ENCODE measurements at places on chromosomes 4 and X.
A peak's percentile ranks its signal among the peaks of the same experiment; 100 is the strongest.

GRCh38 chr4:82705928-82706300, 92.7 kb downstream of the SCD5 start:
- DNase-seq, result no peak

- peak; percentile 59 for DNase-seq
These were observed 39.3 kb upstream of the NHSL2 start for GRCh38 chrX:71871367-71871766.

DNA sequence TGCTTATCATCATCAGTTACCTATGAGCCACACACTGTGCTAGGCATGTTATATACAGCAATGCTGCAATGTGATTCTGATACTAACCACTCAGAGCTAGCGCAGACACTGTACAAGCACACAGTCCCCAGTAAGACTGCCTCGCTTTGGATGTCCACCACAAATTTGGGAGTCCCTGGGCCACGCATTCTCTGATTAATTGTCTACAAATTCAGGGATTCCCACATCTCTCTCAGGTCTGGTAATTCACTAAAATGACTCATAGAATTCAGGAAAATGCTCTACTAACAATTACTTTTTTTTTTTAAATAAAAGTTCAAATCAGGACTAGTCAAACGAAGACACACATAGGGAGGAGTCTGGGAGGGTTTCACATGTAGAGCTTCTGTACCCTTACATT, 652.1 kb upstream of the AADAT start:
- DNase-seq, result no peak

DNA sequence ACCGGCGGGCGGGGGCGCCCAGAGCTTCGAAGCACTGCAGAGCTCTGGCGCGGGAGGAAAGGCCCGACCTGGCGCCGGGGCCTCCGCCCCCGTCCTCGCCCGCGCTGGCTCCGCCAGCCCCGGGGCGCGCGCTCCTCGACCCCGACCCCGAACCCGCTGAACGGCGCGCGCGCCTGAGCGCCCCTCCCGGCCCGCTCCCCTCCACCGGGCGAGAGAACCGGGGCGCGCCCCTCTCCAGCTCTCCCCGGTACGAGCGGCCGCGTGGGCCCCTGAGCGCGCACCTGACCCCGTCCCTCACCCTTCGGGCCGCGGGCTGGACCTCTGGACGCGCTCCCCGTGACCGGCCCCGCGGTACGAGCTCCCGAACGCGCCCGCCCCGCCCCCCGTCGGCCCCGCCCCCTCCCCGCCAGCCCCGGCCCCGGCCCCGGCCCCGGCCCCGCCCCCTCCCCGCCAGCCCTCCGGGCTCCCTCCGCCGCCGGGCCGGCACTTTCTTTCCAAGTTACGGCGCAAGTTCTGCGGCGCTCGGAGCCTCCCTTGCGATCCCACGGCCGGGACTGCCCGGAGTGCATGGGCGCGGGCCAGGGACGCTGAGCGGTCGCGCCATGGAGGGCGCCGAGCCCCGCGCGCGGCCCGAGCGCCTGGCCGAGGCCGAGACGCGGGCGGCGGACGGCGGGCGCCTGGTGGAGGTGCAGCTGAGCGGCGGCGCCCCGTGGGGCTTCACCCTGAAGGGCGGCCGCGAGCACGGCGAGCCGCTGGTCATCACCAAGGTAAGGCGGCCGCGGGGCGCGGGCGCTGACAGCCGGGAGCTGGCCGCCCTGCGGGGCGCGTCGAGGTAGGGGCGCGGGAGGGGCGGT, at the start of gene SHROOM2:
Gene SHROOM2 (plus strand): TSS at position 486 of the 854 bp plus-strand sequence. CDS start 117 bp downstream, at position 603.
- no peak for DNase-seq

DNA sequence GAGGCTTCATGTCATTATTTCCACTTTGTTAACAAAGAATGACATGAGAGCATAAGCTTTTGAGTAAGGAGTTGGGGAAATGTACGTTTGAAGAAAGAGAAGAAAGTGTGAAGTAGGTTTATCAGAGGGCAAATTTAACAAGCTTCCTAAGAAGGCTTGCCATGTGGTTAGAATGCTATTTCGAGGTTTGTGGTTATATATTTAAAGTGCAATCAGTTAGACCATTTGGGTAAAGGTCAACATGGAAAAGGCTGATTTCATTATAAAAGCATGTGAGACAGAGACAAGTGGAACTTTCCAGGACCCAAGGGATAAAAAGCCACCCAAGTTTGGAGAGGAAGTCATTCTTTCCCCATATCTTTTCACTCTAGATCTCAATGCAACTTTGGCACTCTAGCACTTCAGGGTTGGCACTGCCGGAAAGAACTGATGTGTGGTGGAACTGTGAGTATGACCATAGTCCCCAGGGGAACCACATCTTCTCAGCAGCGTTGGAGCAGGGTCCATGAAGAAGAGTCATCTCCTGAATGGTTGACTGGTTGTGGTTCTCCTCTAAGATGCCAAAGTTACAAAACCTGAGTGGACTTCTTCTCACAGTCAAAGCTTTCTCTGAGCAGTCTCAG, 529.9 kb downstream of the MID1IP1 start:
- no peak for DNase-seq

- DNase-seq, result no peak
These were observed 123.9 kb downstream of the KDR start for GRCh38 chr4:55001538-55001937.

GRCh38 chr4:99447079-99447478, 11.9 kb upstream of the ADH7 start:
- DNase-seq, result peak; percentile 45

- DNase-seq, result peak; percentile 84
These were observed 185.0 kb upstream of the GPRIN3 start for GRCh38 chr4:89492581-89493071.

DNA sequence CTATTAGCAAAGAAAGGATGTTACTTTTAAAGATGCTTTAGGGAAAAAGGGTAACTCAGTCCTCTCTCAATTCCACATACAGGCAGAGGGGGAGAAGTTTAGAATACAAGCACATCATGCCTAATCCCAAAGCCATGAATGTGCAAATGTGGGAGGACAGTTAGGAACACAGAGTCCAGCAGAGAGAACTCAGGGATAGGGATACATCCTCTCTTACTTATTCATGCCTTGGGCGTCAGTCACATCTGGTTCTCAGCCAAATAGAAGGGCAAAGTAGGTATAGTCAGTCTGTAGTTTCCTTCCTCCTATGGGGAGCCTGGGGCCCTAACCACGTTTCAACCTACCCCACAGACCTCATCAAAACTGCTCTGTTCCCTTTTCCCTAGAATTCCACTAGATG, 87.8 kb downstream of the GRIA3 start:
- DNase-seq, result no peak

DNA sequence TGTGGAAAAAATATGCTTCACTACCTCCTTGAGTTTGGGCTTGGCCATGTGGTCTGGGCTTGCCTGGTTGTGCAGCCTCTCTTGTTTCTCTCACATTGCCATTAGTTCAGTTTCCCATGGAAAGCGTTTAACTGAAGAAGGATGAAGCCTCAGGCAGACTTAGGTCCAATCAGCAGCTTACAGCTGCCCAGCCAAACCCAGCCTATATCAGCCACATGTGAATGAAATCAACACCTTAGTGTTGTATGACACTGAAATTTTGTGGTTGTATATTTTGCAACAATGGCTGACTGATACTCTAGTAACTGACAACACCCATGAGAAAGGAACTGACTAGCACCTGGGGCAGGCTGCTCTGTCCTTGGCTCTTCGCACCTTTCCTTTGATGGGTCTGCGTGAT, 81.2 kb downstream of the KLF8 start:
- no peak for DNase-seq

DNA sequence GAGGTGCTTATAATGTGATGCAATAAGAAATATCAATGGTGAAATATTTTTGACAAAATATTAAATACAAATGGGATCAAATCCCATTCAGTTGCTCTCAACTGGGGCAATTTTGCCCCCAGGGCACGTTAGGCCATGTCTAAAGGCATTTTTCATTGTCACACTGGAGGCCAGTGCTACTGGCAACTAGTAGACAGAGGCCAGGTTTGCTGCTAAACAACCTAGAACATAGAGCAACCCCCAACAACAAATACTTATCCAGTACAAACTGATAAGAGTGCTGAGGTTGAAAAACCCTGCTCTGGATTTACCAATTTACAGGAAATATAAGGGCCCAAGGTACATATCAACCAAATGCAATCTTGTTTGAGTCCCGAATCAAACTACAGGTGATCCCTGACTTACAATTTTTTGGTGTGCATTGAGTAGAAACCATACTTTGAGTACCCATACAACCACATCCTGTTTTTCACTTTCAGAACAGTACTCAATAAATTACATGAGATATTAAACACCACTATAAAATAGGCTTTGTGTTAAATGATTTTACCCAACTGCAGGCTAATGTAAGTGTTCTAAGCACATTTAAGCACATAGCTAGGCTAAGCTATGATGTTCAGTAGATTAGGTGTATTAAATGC, 237.5 kb downstream of the HNRNPD start:
- DNase-seq, result no peak

- no peak for DNase-seq
These were observed 35.5 kb upstream of the SMAD1 start for GRCh38 chr4:145446184-145446583.

DNA sequence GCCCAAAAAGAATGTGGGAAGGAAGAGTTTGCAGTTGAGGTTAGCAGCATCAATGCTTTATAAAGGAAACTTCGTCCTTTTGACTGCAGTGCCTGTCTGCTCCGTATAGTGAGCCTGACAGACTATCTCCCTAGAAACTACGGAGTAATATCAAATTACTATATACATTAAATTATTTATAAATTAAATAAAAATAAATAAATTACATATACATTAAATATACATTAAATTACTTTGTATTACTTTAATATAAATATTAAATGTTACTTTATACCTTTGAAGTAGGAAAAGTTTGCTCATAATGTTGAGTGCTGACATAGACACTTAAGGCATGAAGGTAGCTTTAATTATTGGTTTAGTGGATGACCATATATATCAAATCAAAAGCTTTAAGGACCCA, 165.2 kb downstream of the IL15 start:
- DNase-seq, result no peak

DNA sequence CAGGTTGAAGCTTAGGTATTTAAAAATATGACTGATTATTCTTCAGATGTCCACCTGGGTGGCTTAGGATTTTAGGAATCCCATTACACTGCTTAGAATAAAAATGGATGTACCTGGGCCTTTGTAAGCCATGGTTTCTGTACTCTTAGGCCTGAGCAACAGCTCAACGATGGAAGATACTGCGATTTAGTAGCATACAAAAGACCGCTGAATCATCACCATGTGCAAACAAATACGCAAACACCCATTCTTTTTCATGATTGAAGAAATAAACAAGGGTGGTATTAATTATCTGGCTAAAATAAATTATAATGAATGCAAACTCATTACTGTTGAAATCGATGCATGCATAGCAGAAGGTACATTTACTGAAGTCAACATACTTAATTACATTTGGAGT, 188.9 kb downstream of the ZNF330 start:
- no peak for DNase-seq

Data from astrocyte of the spinal cord (primary cell).